ENCODE measurements at places on chromosomes 5 and 9. TPM values are rescaled to one million over a fixed set of nuclear protein-coding genes. Genes with fewer than 3 reads are reported as not detected.

GRCh38 chr9:73183917-73184861 lies 32.5 kb downstream of the ANXA1 start:
- no peak for DNase-seq

DNA sequence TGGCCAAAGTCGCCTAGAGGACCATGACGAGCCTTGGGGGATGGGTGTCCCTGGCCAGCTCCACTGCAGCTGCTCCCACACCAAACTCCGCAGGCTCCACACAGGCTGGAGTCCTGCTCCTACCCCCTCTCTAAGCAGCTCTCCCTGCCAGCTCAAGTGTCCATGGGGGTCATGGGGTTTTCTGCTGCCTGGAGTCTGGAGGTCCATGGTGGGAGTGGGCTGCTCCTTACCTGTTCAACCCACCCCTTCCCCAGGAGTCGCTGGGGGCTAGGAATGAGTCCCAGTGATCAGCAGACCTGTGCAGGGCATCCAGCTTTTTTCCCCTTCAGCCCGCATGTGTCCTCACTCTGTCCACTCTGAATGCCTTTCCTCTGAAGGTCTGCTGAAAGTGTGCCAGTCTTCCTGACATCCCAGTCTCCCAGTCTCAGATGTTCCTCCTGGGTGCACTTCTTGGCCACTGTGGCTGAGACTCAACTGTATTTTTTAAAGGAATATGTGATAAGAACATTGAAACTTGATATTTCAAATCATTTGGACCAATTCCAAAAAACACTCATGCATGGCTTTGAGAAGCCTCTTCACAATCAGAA lies 261.3 kb upstream of the ANKH start:
- no peak for DNase-seq

DNA sequence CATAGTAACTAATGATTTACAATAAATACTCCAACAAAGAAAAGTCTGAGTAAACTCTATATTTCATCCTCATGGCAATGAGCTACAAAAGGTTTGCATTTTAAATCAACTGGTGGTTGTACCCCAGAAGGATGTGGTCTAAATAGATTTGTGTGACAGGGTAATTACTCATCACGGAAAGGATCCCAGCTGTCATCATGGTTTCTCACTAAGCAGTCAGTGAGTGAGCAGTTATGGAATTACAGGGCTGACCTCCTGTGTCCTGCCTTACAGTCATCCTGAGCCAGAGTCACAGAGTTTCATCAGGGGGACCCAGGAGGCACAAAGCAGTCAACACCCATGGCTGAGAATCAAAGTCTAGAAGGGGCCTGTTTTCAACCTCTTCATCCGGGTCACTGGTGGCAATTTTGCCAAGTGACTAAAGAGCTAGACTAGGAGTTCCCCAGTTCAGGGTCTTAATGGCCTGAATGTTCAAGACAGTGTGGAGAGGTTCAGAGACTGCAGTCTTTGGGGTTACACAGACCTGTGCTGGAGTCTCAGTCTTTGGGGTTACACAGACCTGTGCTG lies 210.7 kb upstream of the SLC24A2 start:
- DNase-seq: no peak

The SLF1 gene
- total RNA-seq: 6.7 TPM
